ENCODE measurements at places on chromosomes 5 and 9.

GRCh38 chr9:2026220-2026997 lies 11.3 kb downstream of the SMARCA2 start:
- no peak for DNase-seq

GRCh38 chr9:4420351-4420750 lies 69.9 kb upstream of the SLC1A1 start:
- no peak for DNase-seq

DNA sequence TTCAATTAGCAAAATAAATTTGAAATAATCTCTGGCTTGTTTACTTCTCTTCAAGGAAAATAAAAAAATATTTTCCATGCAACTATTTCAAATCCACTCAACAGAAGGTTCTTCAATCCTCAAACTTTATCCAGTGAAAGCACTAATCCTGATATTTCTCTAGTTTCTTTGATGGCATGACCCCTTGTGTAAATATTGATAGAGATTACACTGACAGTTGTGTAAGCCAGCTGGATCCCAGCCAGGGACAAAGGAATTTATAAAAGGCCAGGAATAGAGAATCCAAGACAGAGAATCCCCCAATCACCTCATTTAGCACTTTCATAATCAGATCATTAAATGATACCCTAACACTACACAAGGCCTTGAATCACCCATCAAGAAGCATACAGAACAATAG lies 135.2 kb downstream of the GNA14 start:
- no peak for DNase-seq

DNA sequence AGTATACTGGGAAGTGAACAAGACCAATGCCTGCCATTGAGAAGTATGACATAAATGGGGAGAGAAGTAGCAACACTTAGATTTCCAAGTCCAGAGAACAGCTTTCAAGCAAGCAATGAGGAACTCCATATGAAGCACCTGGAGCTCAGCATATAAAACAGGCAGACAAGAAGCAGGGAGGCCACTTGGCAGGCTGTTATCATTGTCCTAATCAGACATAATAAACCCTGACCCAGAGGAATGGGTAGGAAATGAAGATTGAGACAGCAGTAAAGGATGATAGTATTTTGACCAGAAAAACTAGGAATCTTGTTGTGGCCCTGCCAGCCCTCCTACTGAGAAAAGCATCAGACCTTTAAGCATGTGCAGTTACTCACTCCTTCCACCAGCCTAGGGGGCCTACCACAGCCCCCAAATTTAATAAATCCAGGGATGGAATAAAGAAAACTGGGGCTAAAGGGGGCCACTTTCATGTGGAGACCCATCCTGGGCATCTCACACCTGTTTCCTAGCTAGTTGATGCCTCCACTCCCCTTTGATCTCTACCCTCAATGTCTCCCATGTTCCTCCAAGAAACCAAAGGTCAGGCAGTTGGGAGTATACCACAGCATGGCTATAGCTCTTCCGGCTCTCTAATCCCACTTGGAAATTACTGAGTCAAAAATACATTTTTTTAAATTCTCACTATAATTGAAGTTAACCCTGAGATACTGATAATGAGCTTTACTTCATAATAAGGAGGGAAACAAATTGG lies 135.1 kb downstream of the SIL1 start:
- DNase-seq: no peak

DNA sequence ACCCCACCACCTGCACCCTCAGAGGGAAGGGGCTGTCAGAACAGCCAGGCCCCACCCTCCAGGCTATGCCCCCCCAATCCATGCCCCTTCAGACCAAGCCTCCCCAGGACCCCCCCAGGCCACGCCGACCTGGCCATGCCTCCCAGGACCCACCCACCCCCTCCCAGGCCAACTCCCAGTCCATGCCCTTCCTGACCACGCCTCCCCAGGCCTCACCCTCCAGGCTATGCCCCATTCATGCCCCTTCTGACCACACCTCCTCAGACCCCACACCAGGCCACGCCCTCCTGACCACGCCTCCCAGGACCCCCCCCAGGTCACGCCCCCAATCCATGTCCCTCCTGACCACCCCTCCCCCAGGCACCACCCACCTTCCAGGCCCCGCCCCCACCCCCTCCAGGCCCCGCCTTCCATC lies 27.6 kb downstream of the TPPP start:
- no peak for DNase-seq

DNA sequence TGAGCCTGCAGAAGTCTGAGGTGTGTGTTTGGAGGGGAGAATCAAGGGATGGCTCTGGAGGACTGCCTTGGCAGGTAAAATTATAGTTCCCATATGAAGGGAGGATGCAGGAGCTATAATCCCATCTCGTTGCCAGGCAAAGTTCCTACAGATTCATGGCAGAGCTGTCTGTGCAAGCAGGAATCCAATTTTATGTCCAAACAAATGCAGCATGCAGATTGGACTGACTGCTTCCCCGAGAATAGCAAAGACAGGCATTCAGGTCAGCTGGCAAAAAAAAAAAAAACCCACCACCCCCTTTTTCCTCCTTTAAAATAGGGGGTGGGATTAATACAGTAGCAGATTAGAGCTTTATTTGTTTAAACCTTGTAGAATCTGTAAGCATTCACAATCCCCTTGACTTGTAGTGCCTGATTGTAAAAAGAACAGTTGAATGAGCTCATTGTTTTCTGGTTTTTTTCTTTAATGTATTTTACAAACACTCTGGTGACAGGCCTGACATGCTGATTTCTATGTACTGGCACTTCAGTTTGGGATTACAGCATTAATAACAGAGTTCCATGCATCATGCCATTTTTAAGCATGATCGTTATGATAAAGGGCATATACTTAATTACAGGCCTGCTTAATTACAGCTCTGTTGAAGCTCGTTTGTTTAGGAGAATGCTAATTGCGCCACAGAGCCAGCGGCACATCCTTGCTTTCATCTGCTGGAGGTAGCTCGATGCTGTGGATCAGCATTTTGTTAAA lies 141.4 kb upstream of the LMX1B start:
- DNase-seq: no peak

- DNase-seq: no peak
These were observed 15.2 kb upstream of the DNAJC25 start for GRCh38 chr9:111615928-111616327.

DNA sequence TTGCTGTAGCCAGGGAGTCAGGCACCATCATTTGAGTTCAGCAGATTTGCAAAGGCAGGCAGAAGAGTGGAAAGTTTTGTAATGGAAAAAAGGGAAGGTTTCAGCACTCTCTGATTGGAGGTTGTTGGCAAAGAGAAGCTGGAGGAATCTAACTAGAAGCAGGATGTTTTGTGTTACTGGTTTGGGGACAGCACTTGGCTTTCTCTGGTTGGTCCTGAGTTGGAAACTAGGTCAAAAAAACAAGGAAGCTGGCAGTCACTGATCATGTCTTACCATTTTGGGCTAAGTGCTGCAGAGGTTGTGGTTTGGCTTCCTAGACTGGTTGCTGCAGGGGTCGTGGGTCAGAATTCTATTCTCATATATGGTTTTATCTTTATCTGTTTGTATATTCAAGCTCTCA lies 189.8 kb downstream of the DRD1 start:
- DNase-seq: no peak

DNA sequence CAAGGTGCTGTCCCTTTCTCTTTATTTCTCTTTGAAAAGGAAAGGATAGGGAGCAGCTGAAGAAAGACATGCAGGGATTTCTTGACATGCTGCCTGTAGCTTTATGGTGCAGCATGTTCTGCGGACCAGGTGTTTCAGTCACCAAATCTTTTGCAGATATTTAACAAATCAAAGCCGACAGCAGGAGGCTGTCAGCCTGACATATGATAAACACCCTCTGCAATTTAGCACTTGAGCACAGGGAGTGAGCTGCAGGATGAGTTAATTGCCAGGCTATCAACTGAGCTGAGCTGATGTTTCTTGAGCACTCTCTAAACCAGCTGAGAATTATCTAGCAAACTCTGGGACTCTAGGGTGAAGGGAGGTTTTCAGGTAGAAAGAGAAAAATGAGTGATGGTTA lies 212.8 kb upstream of the ATP10B start:
- DNase-seq: no peak

DNA sequence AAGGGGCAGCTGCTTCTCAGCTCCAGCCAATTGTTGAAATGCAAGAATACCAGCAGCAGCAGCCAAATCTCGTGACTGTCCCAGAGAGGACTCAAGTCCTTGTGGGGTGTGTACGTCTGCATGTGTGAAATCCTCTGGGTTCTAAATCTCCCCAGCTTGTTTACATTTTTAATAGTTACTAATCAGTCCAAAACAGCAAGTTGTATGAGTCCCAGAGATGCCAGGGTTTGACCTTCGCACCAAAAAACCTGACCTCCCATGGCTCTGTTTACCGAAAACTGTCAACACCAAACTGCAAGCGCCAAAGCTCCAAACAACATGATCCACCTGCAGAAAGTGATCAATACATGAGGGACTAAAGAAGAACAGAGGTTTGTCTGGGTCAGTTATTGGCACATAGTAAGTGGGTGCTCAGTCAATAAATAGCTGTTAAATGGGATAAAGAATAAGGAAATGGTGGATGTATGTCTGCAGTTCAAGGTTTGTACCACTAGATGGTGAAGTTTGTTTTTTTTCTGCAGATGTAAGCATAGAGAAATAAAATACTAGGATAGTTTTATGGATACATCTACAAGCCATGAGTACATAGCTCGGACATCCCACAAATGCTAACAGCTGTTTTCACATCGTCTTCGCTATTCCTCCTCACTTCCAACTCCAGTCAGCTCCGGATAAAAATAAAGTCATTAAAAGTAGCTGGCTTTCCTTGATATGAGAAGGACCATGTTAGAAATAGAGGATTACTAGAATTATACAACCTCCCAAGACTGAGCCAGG lies 85.3 kb upstream of the ADRB2 start:
- DNase-seq: no peak

- DNase-seq: no peak
These were observed 125.3 kb upstream of the SAP30L start for GRCh38 chr5:154320224-154321089.

DNA sequence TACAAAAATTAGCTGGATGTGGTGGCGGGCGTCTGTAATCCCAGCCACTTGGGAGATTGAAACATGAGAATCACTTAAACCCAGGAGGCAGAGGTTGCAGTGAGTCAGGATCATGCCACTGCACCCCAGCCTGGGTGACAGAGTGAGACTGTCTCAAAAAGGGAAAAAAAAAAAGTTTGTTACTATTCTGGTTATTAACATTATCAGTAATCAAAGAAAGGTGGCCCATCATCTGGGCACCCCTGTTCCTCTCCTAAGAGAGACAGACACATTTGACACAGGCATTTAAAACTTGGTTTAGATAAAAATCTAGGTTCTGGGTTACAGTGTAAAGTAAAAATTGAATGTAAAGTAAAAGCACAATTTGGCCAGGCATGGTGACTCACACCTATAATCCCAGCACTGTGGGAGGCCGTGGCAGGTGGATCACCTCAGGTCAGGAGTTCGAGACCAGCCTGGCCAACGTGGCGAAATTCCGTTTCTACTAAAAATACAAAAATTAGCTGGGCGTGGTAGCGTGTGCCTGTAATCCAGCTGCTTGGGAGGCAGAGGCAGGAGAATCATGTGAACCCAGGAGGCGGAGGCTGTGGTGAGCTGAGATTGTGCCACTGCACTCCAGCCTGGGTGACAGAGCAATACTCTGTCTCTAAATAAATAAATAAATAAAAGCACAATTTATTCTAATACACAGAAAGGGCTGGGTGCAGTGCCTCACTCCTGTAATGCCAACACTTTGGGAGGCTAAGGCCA lies 16.7 kb upstream of the PHYHD1 start:
- no peak for DNase-seq

- no peak for DNase-seq
These were observed 85.2 kb downstream of the BASP1 start for GRCh38 chr5:17302604-17303003.

Data from left forelimb (tissue), 1 donor.